ENCODE measurements at places on chromosomes 5 and 9.
A peak's percentile ranks its signal among the peaks of the same experiment; 100 is the strongest.

DNA sequence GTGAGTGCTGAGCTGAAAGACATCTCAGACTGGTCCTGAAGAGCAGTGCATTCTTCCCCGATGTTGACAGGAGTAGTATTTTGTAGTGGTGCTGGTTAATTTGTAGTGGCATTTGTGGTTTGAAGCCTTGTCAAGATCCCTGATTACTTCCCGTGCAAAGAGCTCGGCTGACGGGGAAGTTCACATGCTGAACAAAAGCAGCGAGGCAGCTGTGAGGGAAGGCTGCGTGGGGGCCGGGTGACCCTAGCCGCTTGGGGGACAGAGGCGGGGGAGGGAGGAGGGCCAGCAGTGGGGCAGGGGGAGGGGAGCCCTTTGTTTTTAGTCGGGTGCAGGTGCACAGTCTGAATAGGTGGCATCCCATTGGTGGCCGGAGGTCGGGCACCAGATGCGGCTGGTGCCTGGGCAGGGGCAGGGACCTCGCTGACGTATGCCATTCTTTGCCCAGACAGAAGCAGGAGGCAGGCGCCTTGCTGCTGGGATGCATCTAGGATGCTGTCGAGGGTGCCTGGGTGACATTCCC, 64.7 kb downstream of the CRB2 start:
- no peak for DNase-seq

DNA sequence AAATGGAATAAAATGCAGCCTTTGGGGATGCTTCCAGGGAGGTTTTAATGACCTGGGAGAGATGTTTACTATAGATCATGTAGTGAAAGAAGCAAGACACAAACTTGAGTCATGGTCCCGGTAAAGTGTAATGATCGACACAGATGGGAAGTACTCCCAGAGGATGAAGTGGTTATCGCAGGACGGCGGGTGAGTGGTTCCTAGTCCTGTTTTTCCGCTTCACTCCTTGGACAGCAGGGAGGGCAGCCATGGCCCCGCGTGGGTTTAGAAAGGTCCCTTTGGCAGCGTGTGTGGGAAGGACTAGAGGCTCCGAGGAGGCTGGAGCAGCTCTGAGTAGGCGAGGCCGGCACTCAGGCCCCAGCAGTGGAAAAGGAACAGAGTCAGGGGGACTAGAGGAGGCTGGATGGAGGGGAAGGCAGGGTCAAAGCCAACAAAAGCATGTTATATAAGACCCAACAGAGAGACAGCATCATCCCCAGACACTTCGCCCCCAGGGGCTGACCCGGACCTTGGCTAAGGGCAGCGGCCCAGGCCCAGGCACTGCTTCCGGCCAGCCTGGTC, 49.2 kb upstream of the STXBP1 start:
- no peak for DNase-seq

DNA sequence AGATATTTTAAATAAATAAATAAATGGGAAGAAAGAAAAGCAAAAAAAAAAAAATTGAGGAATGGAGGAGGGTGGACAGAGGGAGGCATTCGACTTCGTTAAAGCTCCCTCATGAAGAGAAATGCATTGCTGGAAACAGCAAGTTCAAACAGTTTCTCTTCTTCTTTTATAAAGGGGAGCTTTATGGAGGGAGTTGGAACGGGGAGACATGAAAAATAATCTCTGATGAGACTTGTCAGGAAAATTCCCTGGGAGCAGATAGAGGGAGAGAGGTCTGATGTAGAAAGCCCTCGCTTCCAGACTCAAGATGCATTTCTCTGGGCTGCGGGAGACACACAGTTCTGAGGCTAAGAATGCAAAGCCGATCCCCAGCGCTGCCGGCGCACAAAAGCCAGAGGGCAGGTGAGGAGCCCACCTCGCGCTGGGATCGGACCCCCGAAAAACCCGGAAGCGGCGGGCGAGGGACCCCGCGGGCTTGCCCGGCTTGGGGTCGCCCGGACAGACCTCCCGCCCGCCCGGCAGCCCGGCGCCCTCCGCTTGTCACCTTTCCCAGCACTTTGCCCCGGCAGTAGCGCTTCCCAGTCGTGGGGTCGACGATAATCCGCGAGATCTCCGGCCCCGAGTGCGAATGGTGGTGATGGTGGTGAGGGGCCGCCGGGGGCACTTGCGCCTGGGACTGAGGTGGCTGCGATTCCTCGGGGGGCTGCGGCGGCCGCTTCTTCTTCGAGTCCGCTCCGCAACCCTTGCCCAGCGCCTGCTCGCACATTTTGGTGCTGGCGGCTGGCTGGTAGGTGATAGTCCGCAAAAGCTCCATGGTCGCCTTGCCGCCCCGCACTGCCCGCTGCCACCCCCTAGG, 512 bp downstream of the PLK2 start:
- peak; percentile 10 for DNase-seq

- DNase-seq = no peak
These were observed 1118.6 kb upstream of the DMAC1 start for GRCh38 chr9:8917956-8918739.

DNA sequence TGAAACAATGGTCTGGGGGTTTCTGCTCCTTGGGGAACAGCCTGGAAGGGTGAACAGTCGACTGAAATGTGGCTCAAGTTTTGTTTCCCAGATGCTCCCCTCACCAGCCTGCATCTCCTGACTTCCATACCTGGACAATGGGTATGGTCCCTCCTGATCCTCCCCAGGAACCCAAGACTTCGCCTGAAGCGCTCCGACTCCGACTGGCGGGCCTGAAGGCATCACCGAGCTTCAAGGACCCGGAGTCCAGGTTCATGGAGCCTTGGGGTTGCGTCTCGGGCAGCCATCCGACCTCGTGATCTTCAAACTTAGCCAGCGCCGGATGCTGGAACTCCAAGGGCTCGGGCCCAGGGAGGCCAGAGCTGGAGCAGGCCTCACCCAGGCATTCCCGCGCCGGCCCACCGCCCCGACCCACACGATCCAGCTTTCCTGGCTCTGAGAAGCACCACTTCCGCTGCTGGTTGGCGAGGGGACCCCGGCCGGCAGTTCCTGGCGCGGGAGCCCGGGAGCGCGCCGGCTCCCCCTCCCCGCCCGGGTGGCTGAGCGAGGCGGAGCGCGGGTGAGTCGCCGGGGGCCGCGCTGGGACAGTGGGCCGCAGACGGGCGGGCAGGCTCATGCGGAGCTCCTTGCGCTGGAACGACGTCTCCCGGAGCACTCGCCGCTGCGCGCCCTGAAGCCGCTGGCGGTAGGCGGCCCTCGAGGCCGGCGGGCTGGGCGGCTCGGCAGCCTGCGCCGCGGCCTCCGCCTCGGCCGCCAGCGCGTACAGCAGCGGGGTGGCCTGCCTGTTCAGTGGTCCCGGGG, 5.2 kb downstream of the SHROOM1 start:
- no peak for DNase-seq

DNA sequence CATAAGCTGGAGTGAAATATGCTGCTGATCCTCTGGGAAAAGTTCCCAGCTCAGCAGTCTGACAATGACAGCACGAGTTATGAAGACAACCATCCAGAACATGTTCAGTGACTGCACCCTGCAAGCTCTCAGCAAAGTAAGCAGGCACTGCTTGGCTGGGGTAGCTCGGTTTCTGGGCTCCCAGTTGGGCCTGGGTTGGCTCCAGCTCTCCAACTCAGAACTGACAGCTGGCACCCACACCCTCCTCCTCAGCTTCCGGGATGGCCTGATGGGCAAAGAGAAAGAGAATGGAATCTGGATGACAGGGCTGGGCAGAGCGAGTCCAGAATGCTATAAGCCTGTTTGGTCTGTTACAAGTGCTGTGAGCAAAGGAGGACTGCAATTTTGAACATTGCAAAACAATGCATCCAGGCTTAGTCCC, 185.0 kb downstream of the CSNK1G3 start:
- no peak for DNase-seq

DNA sequence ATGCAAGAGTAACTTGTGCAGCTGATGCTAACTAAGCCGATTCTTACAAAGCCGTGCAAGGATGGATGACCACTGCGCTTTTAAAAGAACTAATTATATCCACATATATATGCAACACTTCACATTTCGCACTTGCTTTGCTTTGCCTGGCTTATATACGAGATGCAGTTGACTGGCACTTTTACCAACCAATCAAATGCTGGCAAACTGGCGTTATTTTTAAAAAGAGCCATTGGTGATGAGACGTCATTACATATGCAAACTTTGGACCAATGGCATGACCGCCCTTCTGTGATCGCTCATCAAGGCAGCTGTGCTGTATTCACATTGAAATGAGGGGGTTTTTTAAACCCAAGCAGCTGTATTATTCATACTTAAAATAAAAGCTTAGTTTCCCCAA, 1147.7 kb upstream of the WWC1 start:
- no peak for DNase-seq

DNA sequence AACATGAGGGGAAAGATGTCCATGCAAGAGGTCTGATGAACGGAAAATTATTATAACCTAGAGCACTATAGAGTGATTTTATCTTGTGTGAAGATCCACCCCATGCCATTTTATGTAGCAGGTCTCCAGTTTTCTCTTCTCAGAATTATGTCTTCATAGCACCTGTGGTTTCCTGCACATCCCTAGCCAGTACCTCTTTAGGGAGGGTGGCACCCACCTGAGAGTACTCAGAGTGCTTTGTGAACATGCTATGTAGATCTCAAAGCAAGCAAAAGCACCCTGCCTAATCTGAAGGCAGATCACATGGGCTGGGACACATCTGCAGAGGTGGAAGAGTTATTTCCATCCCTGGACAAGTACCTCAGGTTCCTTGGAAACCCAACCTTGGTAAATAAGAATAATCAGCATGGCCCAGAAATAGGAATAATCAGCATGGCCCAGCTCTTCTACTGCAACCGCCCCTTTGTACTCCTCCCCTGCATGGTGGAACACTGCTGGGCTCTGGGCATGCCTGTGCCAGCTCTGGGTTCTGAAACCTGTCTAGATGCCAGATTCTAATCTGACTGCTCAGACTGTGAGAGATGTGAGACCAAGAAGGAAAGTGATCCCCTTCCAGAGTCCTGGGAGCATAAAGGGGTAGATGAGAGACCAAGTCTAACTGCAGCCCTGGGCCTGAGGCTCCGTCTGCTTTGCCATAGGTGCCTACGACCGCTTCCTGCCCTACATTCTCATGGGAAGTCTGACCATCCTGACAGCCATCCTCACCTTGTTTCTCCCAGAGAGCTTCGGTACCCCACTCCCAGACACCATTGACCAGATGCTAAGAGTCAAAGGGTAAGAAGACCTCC, 23.7 kb downstream of the SLC22A5 start:
- DNase-seq = no peak

GRCh38 chr9:14438232-14439021, 124.5 kb upstream of the NFIB start:
- no peak for DNase-seq

DNA sequence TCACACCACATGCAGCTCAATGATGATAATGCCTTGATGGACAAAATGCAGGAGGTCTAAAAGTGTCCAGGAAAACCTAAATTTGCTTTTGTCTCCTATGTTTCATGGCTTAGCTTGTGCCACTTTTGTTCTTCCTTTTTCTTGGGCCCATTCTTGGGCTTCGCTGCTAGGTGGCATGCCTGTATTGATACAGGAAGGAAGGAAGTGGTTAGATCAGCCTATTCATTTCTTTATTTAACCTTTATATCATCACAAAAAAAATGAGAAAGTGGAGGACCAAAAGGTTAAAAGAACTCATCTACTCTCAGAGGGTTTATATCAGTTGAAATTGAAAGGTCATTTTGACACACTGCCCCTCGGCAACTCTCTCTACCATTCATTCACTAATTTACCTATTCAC, 260.2 kb downstream of the ARHGAP26 start:
- no peak for DNase-seq

GRCh38 chr5:124596595-124597421, 149.6 kb downstream of the ZNF608 start:
- no peak for DNase-seq

DNA sequence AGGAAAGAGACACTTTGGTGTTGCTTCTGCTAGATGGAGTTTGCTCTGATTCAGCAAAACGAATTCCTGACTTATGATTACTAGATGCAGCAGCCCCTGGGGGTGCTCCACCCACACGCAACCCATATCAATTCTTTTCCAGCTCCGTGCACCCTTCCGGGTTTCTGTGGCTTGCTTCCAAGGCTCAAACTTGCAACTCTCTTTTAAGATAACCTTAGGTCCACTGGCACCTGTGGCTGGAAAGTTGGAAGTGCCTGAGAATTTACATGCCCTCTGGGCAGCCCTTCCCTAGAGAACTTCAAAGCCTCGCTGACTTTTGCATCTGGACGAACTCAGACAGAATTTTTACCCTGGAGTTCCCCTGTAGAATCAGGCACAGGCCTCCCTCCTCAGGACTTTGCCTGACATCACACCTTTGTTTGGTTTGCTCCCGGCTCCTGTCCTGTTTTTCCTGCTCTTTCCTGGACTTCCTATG, 224.9 kb downstream of the SNX18 start:
- DNase-seq = no peak

GRCh38 chr9:14170392-14170931, 143.5 kb downstream of the NFIB start:
- no peak for DNase-seq

DNA sequence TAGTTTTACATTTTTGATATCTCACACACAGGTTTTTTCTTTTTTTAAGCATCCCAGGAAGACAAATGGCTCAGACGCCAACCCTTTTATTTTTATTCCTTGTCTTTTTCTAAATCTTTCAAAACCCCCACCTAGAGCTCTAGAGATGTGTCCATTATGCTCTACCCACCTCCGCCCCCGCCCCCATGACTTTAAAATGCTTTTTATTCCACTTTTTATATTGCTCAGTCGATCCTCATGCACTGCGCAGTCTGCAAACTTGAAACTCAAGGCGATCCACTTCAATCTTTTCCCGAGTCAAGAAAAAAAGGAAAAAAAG, 411 bp upstream of the MAT2B start:
- DNase-seq = peak; percentile 15

DNA sequence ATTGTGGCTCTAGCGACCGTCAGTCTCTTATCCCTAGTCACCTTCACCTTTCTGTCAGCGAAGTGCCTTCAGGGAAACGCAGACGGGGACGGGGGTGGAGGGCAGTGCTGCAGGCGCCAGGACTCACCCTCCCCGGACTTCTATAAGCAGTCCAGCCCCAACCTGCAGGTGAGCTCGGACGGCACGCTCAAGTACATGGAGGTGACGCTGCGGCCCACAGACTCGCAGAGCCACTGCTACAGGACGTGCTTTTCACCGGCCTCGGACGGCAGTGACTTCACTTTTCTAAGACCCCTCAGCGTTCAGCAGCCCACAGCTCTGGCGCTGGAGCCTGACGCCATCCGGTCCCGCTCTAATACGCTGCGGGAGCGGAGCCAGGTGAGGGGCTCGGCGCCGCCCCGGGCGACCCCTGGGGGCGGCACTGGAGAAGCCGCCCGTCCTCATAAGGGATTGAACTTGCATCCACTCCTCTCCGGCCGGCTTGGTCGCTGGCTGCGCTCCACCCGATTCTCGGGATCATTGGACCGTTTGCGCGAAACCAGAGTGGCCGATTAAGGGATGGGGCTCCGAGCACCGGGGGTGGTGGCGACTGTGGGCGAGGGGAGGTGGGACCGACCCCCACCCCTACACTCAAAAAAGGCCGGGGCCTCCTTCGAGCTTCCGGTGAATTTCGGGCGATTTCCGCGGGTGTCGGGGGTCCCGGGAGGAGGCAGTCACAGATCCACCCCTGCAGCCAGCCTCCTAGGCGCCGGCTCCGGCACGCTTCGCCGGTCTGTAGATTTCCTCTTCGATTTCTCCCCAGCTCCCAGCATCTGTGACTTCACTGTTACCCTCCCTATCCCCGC, 2.7 kb downstream of the PCDHGC5 start:
- DNase-seq = no peak

Measured in activated T-helper 9 cell treated with anti-CD3 and anti-CD28 coated beads, Interleukin-2, amount 50 U/mL, for 16 hours (primary cell).